Natural killer cell treated with Interleukin-12 subunit alpha and Interleukin-12 subunit beta and Interleukin-15 and Interleukin-18, amount 100 ng/mL, for 72 hours (primary cell): ENCODE measurements at places on chromosomes 4 and X.

DNA sequence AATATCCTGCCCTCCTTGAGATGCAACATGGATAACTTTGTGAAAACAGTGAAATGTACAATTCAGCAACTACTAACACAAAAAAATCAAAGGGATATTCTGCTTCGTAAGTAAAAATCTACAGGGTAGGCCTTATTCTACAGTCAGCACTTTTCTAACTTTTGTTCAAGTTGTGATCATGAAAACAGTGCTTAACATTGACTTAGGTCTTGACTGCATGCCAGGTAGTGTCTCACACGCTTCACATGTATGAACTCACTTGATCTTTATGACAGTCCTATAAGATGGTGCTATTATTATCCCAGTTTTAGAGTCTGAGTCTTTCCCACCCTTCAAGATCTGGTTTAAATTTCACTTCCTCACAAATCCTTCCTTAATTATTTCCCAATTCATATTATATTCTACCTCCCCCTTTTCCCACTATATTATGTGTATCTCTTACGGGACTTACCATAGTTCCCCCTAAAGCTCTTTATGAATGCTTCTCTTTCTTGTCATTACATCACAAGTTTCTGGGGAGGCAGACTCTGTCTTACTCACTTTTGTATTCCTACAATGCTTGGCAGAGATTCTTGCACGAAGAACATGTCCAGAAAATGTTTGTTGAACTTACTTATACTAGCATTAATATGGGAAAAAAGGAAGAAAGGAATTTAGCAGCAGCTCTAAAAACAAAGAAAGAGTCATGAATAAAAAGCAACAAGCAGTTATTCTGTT lies 179.8 kb downstream of the SCFD2 start:
- DNase-seq, result no peak

- no peak for DNase-seq
Measured at GRCh38 chr4:78075986-78076385, 18.9 kb downstream of the FRAS1 start.

DNA sequence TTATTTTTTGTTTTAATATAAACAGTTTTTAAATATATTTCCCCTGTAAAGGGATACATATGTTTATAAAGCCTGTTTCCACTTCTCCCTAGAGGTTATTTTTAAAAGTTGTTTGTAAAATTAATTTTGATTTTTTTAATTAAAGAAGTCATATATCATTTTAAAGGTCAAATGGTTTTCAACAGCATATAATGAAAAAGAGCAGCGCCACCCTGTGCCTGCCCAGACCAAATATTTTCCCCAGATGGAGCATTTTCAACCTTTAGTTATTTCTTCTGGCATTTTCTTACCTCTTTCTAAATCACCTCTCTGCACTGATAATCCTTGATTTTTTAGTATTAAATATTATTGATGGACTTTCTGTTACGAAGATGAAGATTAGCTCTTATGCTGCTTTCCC lies 21.0 kb downstream of the MSX1 start:
- no peak for DNase-seq

GRCh38 chrX:119189595-119189994 lies 46.5 kb upstream of the PGRMC1 start:
- DNase-seq, result no peak

GRCh38 chr4:95541889-95542607 lies 6.7 kb downstream of the UNC5C start:
- no peak for DNase-seq

DNA sequence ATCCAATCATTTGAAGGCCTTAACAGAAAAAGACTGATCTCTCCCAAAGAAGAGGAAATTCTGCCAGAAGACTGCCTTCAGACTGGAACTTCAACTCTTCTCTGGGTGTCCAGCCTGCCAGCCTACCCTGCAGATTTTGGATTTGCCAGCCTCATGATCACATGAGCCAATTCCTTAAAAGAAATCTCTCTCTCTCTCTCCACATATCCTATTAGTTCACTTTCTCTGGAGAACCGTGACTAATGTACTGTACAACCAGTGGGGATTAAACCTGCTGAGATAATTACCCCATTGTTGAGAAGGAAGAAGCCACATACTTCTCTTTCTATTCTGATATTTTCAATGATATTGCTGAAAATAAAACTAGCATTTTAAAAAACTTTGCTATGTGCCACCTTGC lies 711.3 kb upstream of the AMOT start:
- DNase-seq, result no peak

DNA sequence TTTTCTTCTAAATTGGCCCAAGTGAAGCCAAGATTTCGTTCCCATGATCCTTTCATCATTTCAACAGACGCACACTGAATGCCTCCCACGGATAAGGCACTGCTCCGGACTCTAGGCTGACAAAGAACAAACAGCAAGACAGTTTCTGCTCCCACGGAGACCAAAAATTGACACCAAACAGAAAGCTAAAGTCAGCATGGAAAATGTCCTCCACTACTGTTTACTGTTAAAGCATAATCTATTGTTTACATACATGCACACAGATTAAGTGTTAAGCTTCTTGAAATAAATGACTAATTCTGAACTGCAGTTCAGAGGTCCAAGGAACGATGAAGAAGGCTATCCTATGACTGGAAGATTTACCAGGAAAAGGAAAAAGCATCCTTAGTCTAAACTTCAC lies 199.6 kb downstream of the AASDH start:
- DNase-seq, result no peak

DNA sequence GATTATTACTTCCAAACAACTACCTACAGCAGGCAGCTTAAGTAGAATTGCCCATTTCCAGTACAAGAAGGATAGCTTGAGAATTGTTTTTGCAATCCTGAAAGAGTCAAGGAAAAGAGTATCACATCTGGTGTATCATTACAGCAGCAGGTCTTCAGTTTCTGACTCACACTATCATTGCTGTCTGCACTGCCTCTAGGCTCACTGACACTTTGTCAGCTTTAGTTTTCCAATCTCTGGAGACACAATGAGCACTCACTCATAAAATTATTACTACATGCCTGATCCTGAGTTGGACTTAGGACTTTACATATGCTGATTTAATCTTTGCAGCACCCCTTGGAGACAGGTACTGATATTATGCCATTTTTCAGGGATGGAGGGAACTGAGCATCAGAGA lies 244.6 kb upstream of the BOD1L1 start:
- DNase-seq, result no peak

GRCh38 chrX:118974908-118975671 lies 672 bp downstream of the LONRF3 start:
- peak; percentile 75 for DNase-seq

GRCh38 chrX:154986826-154987575 lies 35.5 kb downstream of the F8 start:
- DNase-seq, result no peak

DNA sequence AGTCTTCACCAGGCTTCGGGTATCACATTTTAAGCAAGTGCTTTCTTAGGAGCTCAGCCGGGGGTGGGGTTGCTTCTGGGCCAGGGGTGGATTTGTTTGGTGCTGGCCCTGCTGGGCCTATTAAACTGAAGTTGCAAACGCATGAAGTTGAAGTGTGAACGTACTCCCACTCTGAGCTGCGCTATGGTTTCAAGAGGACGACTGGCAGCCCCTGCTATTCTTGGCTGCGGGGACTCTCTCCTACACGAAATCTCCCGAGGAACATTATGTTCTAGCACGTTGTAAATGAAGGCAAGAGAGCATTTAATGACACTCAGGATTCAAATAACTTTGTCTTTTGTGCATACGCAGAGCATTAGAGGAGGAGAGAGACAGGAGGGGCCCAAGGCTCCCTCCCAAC lies 401.3 kb upstream of the BOD1L1 start:
- DNase-seq, result no peak
